ENCODE measurements at places on chromosomes 5 and 9.

DNA sequence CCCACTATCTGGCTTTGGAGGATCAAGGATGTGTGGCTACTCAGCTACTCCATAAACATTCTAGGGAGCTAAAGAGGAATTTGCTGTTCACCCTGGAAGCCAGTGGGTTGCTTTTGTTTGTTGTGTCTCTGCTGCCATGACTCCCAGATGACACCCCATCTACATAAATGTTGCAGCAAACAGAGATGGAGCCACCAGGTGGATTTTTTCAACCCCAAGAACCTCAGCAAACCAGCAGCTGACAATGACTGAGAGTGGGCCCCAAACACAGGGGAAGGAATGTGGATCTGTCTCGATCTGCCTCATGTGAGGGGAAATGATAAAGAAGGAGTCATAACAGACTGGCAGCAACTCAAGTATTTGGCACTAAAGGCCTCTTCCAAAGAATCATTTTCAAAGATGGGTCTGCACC lies 132.7 kb upstream of the TNC start:
- no peak overlapping the region for H3K27ac ChIP-seq
- no peaks in the 10 kb centered on the region for H3K36me3 ChIP-seq
- peak; percentile 86 for DNase-seq
- no peaks in the 10 kb centered on the region for H3K27me3 ChIP-seq
- no peaks in the 10 kb centered on the region for H3K4me1 ChIP-seq

DNA sequence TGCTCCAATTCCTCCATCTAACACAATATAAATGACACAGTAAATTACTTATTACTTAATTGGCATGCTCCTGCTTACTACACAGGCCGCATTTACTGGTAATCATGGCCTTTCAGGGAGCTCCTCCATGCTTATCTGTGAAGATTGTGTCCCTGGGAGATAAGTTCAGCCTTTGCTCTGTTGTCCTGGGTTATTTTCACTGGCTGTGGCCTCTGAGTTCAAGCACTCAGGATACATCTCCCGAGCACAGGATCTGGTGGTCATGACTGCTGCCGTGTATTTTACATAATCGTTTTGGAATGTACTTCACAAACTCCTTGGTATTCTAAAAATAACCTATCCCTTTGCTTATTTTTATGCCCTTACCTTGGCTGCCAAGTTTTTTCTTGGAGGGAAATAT lies 215.7 kb downstream of the ICE1 start:
- H3K27me3 ChIP-seq = no peaks in the 10 kb centered on the region
- H3K4me3 ChIP-seq = no peak overlapping the region
- H3K4me1 ChIP-seq = peaks cover 11% of the 10 kb centered on the region
- peak; percentile 27 for DNase-seq
- no peaks in the 10 kb centered on the region for H3K36me3 ChIP-seq

DNA sequence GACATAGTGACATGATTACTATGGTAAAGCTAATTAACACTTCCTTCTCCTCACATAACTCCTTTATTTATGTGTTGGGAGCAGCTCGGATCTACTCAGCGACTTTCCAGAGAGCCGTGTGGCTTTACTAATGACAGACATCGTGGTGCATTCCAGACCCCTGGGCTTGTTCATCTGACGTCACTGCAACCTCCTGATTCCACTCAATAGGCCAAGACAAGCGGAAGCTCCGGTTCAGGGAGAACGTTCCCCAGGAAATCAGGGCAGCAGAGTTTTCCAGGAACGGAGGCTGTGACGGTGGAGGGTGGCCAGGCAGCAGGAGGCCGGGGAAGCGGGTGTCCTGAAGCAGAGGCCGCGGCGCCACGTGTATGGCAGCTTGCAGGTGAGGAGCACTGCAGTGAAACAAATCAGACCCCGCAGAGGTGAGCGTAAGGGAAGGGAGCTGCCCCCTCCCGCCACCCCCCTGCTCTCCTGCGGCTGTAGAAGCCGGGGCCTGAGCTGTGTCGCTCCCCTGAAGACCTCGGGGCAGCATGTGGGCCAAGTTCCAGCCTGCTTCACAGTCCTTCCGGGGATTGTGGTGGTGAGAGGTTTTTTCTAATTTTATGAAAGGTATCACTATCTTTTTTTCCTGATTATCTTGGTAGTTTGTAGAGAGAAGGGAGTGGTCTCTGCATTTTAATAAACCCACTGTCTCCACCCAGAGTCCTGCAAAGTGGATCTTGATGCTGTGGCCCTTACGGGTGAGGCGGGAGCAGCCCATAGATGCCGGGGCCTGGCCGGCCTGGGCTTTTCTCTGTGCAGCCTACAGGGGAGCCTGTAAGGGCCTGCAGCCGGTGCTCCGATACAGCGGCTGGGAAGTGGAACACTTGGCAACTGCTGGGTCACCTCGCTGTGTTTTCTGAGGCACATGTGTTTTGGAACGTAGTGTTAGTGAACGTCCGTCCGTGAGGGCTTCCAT lies 220.4 kb upstream of the IRX4 start:
- no peak overlapping the region for H3K4me3 ChIP-seq
- no peaks in the 10 kb centered on the region for H3K36me3 ChIP-seq
- no peak for DNase-seq
- H3K27me3 ChIP-seq = no peaks in the 10 kb centered on the region
- no peak overlapping the region for H3K27ac ChIP-seq

DNA sequence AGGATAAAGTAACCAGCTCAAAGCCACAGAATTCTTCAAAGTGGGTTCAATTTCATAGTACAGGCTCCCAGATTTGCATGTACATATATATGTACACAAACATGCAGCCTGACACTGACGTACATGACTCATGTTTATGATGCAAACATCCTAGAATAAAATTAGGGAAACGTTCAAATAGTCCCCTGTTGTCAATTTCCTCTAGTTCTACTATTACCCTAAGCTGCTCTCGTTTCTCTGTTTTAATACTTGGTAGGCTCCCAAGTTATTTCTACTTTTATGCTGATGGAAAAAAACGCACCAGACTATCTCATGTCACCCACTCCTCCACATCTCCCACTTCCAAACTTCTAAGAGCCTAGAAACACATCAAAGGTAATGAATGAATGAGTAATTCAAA lies 229.7 kb downstream of the EPB41L4A start:
- H3K36me3 ChIP-seq = no peaks in the 10 kb centered on the region
- H3K4me3 ChIP-seq = no peak overlapping the region
- no peak overlapping the region for H3K27ac ChIP-seq
- no peak for DNase-seq
- H3K4me1 ChIP-seq = no peaks in the 10 kb centered on the region

- no peak overlapping the region for H3K4me3 ChIP-seq
- peaks cover 3% of the 10 kb centered on the region for H3K27me3 ChIP-seq
- H3K4me1 ChIP-seq = peaks cover 4% of the 10 kb centered on the region
- H3K36me3 ChIP-seq = no peaks in the 10 kb centered on the region
- DNase-seq = no peak
Observed at GRCh38 chr5:32496104-32496503, 51.6 kb upstream of the ZFR start.

DNA sequence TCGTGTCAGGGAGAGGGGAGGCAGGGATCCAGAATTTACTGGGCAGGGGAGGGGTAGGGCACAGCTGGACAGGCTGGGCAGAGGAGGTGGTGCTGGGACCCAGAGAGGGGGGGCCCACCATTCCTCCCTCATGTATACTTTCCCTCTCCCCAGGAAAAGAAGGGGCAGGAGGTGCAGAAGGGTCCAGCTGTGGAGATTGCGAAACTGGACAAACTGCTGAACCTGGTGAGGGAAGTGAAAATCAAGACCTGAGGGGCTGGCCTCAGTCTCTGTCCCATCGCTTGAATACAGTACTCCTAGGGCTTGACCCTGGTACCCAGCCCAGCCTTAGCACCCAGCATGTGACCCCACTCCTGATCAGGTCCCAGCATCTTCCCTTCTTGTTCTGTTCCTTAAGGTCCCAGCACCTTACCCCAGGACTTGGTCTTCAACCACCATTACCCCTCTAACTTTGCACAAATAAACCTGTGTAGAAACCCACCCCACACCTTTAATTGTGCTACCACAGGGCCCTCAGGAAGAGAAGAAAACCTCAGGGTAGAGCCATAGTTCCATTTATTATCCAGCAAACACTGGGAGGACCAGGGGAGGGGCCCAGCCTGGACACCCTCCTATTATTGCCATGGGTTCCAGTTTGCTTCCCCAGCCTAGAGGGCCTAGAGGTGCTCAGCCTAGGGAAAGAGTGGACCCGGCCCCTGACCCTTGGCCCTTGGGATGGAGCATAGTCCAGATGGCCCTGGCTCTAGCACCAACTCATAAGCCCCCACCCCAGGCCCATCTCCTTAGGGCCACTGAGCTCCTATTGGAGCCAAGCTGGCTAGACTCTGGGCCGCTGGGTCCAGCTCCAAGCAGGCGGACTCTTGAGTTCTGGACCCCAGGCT lies 2.0 kb downstream of the ENHO start:
- no peak overlapping the region for H3K27ac ChIP-seq
- no peak overlapping the region for H3K4me3 ChIP-seq
- H3K27me3 ChIP-seq = peaks cover 16% of the 10 kb centered on the region
- no peaks in the 10 kb centered on the region for H3K4me1 ChIP-seq

DNA sequence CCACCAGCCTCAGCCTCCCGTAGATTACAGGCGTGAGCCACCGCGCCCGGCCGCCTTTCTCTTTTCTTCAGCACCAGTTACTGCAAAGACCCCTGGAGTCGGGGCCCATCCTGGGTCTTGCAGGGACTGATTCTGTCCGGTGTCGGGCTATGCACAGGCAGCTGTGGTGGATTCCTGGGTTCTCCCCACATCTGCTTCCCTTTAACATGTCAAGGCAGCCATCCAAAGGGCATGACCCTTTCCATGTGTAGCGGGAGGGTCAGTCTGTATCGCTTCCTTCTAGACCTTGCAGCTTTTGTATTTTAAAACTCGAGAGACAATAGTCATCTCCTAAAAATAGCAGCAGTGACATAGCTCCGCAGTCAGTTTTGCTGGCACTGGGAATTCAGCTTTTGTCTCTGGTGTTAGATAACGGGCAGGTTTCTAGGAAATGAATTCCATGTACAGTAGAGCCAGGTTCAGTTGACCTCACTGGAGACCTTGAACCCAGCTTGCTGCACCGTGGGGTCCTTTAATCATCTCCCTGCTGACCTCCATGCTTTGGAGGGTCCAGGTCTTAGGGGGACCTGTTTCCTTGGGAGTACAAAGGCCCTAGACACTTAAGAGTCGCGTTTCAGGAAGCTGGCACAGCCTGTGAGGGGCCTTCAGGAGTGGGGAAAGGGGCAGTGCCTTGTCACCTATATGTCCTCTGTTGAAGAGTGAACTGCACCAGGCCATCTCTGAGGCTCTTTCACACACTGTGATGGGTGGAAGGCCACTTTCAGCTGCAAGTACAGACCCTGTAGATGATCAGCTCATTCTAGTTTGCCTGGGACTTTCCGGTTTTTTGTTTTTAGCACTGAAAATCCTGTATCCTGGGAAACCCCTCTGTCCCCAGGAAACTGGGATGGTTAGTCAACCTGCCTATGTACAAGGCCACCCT lies 13.8 kb downstream of the ANKRD33B start:
- peaks cover 27% of the 10 kb centered on the region for H3K4me1 ChIP-seq
- no peak overlapping the region for H3K4me3 ChIP-seq
- no peaks in the 10 kb centered on the region for H3K27me3 ChIP-seq
- no peaks in the 10 kb centered on the region for H3K36me3 ChIP-seq
